ENCODE measurements at places on chromosomes 16 and 17.

GRCh38 chr16:23679986-23680336 is 1.3 kb downstream of the PLK1 start:
- DNase-seq, result no peak

- DNase-seq, result peak; percentile 93
Measured at GRCh38 chr16:24539295-24539849, at the start of gene RBBP6. Gene RBBP6, plus strand, starts transcription at chr16:24539566. Its CDS starts 1,061 bp downstream, at chr16:24540627.

GRCh38 chr17:64130559-64131001 is 636 bp upstream of the ERN1 start:
- DNase-seq, result peak; percentile 53

DNA sequence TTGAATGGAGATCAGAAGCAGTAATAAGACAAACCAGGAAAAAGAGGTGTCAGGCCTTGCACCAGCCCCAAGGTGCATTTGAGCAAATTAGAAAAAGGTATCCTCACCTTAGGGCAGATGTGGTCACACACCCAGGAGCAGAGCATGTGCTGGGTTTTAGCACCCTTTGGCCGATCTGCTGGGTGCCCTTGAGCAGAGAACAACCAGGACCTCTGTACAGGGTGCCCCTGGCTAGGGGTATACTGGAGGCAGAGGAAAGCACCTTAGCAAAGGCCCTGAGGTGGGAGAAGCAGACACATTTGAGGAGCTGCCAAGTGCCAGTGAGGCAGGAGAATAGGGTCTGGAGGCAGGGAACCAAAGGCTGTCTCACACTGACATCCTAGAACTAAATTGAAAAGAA is 67.0 kb downstream of the IQCK start:
- no peak for DNase-seq

DNA sequence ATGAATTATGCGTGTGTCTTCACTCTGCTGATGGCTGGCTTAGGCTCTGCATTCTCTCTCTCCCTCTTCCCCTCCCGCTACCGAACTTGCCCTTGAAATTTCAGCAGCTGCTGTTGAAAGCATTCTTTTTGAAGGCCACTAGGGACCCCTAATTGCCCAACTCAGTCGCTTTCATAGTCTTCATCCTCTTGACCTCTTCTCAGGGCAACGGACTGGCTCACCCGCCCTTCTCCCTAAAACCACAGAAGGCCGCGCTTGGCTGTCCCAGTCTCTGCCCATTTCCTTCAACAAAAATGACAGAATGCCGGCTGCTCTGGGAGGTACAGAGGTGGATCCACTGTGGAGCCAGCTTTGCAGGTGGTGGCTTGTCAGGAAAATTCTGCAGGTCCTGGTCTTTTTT is 21.0 kb upstream of the FMNL1 start:
- DNase-seq, result no peak

GRCh38 chr16:19436540-19436939 is 18.9 kb downstream of the TMC5 start:
- DNase-seq, result no peak

- no peak for DNase-seq
Measured at GRCh38 chr17:44565866-44566443, 8.7 kb downstream of the FZD2 start.

- no peak for DNase-seq
Measured at GRCh38 chr16:721765-722540, 1.0 kb downstream of the ANTKMT start.

DNA sequence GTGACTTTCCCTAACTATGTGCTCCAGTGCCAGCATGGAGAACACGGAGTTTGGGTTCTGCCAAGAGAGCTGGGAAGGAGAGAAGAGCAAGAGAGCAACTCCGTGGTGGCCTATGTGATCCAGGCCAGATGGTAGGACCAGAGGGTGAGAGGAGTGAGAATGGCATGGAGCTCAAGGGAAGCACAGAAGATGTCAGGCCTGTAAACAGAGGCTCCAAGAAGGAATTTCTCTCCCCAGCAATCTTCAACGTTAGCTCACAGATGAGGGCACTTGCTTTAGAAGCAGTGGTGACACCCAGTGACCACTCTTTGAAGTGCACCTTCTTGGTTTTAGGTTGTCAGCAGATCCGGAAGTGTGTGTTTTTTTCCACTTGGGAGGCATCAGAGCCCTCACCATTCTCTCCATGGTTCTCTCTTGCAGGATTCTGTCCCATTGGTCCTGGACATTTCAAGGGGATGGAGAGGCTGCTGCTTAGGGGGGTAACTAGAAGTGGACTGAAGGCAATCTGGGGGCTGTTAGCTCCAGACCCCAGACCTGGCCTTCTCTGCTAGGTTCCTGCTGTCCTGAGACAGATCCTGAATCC is 18.1 kb upstream of the TMEM98 start:
- peak; percentile 94 for DNase-seq

DNA sequence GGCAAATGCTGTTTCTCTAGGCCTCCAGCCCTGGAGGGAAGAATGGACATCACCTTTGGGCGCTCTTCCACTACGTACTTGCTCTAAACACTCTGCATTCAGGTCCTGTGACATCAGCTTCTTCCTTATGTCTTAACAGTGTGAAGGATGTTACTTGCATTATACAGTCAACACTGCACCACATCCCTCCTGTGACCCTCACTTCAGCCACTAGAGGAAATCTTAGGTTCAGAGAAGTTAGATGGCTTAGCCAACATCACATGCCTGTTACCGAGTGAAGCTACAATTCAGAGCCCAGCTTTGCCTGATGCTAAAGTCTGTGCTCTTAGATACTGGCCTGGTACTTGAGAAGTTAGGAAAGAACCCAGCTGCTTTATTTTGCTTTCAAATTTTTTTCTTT is 18.3 kb downstream of the UBFD1 start:
- no peak for DNase-seq

DNA sequence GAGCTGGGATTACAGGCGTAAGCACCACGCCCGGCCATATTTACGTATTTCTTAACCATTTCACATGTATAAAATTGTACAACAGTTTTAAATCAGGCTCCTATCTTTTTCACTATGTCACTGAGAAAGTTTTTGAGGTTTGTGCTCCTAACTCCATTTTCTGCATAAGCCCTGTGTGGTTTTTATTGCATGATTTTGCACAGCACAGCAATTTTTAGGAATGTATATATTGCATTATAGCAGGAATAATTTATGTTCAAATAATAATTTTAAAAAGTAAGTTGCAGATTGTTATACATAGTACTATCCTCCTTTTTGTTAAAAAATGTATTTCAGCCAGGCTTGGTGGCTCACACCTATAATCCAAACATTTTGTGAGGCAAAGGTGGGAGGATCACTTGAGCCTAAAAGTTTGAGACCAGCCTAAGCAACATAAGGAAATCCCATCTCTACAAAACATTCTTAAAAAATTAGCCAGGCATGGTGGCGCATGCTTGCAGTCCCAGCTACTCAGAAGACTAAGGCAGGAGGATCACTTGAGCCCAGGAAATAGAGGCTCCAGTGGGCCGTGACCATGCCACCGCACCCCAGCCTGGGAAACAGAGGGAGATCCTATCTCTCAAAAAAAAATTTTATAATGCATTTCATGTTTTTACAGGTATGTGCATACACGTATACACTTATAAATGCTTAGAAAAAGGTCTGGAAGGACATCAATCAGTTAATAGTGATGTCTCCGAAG is 26.0 kb downstream of the SMG6 start:
- no peak for DNase-seq

- no peak for DNase-seq
Measured at GRCh38 chr16:58243528-58244004, 45.7 kb upstream of the CSNK2A2 start.

- DNase-seq, result no peak
Measured at GRCh38 chr17:15453246-15453645, 14.2 kb downstream of the CDRT4 start.

GRCh38 chr16:58000706-58001676 is at the start of gene USB1:
Gene USB1, plus strand, starts transcription at chr16:58001407. Its CDS starts 77 bp downstream, at chr16:58001484.
- peak; percentile 89 for DNase-seq

DNA sequence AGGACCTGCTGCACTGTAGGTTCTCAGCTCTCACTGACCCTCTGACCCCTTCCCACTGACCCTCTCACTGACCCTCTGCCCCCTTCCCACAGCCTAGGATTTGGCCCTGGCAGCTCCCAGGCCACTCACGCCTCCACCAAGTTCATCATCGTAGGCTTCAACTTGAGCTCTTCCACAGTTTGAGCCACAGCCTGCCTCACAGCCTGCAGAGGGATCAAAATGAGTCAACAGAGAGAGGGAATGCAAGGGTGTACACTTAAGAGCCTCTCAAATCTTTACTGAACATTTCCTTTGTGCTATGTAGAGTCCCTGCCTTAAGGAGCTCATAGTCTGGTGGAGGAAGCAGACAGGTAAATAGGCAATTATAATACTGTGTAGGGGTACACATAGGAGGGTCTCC is 12.1 kb downstream of the HEATR9 start:
- no peak for DNase-seq

- peak; percentile 39 for DNase-seq
Measured at GRCh38 chr17:60390925-60391470, 935 bp downstream of the USP32 start.

DNA sequence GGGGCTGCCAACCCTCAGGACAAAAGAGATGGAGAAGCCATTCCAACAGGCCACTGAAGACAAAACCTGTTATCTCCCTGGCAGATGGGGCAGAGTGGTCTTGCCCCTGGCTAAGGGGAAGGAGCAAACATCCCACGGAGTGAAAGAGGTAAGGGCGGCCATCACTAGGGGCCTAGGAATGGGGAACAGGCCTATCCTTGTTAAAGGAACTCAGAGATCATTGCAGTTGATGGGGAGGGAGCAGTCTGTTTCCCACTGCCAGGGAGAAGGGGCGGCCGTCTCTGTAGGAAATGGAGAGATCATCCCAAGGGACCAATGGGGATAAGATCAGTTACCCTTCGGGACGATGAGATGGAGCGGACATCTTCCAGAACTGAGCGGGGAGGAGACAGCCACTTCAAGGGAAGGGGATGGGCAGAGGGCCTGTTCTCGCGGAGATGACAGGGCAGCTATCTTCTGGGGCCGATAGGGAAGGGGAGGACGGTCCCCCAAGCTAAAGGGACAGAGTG is 581 bp upstream of the TMEM208 start:
- DNase-seq, result no peak

- DNase-seq, result no peak
Measured at GRCh38 chr17:4332296-4332970, 34.0 kb downstream of the UBE2G1 start.

- no peak for DNase-seq
Measured at GRCh38 chr16:89741342-89742014, 20.1 kb downstream of the ZNF276 start.

DNA sequence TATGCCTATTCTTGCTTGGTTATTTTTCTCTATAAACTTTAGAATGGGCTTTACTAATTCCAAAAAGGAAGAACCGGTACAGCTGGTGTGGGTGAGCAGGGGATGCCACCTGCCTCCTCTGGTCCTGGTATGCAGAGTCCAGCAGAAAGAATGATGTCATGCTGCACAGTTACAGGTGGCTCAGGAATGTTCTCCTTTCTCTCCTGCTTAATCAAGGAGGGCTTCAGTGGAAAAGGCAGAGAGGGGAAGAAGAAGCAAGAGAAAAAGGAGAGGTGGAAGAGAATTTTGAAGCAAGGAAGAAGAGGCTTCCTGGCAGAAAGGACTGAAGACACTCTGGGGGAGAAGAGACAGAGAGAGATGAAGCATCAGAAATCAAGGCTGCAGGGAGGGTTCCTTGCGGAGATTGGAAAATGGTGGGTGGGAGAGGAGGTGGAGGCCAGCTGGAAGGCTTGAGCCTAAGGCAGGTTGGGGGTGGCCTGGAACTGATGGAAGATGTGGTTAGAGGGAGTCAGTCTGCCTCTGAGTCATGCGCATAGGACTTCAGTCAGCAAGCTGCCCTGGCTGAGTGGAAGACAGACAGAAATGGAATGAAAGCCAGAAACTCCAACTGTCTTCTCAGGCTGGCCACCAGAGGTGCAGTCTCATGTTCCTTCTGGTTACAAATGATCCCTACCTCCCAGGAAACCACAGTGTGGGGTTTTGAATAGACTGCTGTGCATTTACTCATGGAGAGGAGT is 64.6 kb upstream of the CRHR1 start:
- no peak for DNase-seq

DNA sequence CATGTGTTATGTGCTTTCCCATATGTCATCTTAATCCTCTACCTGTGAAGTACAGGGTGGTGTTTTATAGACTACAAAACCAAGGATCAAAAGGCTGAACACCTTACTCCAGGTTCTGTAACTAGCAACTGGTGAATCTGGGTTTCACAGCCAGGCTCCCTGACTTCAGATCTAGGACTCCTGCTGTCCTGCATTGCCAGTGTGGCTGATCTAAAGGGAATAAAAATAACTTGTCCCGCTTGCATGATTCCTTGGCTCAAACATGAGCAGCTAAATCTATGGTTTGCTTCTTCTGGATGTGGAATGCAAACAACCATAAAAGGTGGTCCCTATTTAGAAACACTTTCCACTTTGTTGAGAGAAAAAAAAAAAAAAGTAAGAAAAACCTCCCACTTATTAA is 3.7 kb upstream of the VWA3A start:
- no peak for DNase-seq

GRCh38 chr17:42060231-42060630 is 9.8 kb upstream of the C17orf113 start:
- peak; percentile 55 for DNase-seq

DNA sequence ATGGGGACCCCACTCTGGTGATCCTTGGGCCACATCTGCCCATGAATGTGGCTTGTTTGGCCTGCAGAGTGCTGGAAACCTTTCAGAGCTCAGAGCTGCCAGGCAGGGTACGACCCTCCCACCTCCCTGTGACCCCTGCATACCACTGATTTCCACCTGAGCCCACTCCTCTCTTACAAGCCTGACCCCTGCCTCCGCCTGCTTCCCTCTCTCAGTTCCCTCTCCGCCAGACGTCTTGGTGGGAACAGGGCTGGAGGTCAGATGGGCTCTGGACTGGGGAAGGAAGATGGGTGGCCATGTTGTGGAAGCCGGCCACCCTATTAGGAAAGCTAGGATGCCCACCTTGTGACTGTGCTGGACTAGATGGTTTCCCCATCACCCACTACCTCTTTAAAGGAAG is 185.1 kb downstream of the KATNIP start:
- no peak for DNase-seq

DNA sequence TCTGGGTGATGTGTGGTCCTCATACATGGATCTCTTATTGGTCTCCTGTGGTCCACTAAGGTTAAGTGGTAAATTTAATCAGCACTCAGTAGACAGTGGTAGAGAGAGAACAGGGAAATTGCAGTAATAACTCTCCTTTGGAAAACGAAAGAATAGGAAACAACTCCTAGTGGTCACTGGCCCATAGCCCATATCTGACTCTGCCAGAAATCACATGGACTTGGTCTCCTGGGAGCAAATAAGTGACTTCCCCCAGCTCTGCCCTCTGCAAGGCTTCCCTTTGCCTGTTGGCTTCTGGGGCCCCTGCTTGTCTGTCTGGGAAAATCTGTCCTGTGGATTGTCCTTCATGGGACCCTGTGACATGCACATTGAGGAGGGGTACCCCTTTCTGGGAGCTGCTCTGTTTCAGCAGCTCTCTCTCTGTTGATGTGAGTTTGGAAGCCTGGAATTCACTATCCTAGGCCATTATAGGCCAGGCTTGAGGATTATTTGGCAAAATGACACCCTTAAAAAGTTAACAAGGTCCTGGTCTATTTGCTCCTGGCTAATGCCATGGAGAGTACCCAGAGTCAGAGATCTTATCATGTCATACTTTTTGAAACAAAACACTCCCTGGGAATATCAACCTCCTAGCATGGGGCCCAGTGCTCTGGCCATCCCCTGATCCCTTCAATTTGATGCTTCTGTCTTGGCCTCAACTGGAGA is 58.0 kb upstream of the HNF1B start:
- DNase-seq, result no peak

GRCh38 chr17:48429156-48429555 is 858 bp downstream of the SKAP1 start:
- DNase-seq, result no peak

- no peak for DNase-seq
Measured at GRCh38 chr16:23080329-23080728, 68.9 kb downstream of the USP31 start.
